NCI-H1048 (cell line): ENCODE measurements at places on chromosomes 16 and 17.

GRCh38 chr17:77489893-77490255 lies 349.1 kb downstream of the SEC14L1 start:
- no peak for DNase-seq

DNA sequence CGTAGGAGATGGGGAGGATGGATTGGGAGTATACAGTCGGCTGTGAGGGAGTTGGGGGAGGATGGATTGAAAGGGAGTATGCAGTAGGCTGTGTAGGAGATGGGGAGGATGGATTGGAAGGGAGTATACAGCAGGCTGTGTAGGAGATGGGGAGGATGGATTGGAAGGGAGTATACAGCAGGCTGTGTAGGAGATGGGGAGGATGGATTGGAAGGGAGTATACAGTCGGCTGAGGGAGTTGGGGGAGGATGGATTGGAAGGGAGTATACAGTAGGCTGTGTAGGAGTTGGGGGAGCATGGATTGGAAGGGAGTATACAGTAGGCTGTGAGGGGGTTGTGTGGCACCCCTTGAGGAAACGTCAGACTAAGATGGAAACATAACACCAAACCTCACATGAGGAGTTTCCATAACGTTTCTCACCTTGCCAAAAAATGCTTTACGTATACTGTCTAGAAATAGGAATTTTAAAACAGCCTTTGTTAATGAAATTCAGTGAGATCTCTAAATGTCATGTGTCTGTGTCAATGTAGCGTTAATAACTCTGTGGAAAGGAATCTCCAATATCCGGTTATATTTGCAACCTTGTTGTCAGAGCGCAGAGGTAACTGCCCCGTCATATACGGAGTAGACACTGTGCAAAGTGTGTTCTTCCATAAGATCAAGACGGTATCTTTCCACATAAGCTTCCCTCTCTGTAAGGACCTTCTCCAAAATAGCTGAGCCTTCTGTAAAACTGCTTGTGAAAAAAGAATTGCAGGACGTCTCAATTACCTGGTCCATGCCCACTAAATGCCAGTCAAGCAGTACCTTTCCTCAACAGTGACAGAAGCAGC lies 6.3 kb upstream of the VPS53 start:
- DNase-seq, result no peak

- DNase-seq, result no peak
Measured at GRCh38 chr17:45973099-45973780, 25.8 kb upstream of the STH start.

DNA sequence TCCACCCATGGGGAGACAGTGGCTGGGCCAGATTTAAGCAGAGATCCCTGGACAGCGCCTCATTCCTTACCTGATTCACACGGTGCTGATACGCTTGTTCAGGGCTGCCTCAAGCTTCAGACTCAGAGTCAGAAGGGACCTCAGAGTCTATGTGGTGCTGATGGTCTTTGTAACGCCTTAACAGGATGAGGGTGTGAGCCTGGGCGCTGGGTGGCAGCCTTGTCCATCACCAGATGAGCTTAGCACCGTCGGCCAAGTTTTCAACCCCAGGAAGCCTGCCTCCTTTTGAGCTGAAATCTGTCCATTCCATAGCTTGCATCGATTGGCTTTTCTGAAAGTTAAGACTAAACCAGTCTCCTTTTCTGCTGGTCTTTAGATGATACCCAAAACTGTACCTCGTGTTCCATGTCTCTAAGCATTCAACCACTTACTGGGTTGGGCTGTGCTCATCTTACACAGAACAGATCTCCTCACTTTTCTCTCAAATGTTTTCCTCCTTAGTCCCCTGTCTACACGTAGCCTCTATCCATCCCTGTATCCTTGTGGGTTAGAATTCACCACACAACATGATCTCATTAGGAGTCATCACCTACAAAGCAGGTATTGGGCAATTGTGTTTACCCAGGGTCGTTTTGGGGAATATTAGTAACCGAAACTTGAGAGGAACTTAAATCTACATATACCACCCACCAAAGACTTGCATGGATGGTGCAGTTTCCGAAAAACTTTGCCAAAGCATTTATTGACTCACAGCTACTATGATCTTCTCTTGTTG lies 573.4 kb downstream of the CDH13 start:
- no peak for DNase-seq

GRCh38 chr17:82212331-82213250 lies at the start of gene CCDC57:
Gene CCDC57, minus strand, starts transcription at chr17:82212842. Its CDS starts 10,898 bp downstream, at chr17:82201944.
- peak; percentile 23 for DNase-seq

DNA sequence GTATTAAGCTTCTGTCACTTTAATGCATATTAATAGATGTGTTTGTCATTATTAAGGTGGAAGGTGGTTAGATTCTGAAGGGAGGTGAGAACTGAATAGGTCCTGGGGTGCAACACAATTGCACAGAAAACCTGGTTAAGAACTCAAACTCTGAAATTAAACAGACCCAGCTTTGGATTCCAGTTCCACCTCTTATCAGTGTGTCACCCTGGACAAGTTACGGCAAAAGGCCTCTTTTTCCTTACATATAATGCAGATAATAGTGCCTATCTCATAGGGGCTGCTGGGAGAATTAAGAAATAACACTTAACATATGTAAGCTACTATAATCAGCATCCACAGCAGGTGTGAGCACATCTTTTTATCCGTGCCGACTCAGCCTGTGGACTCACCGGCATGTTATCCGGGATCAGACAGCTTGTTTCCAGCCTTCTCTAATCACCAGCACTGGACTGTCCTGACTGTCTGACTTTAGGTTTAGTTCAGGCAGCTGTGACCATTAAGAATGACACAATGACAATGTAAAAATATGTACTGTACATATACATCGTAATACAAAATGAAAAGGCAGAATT lies 31.4 kb downstream of the TEX2 start:
- DNase-seq, result no peak

- DNase-seq, result no peak
Measured at GRCh38 chr16:28105954-28106353, 42.4 kb upstream of the GSG1L start.

GRCh38 chr16:47477679-47478078 lies 16.5 kb downstream of the PHKB start:
- no peak for DNase-seq

DNA sequence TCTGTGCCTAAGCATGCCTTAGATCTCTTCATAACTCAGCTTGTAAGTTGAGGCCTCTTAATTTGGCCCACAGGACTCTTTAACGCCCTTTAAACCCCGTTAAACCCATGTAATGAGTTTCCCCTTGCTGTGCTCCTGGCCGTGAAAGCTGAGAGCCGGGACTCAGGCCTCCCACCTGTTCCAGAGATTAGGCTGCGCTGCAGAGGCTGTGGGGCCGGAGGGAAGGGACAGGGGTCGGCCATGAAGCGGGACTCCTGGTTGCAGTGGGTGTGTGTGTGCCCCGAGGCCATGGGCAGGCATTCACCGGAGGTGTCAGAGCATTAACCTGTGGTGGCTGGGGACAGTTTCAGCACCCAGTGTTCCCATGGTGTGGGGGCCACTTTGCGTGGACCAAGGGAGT lies 150.8 kb upstream of the IRX3 start:
- DNase-seq, result no peak

DNA sequence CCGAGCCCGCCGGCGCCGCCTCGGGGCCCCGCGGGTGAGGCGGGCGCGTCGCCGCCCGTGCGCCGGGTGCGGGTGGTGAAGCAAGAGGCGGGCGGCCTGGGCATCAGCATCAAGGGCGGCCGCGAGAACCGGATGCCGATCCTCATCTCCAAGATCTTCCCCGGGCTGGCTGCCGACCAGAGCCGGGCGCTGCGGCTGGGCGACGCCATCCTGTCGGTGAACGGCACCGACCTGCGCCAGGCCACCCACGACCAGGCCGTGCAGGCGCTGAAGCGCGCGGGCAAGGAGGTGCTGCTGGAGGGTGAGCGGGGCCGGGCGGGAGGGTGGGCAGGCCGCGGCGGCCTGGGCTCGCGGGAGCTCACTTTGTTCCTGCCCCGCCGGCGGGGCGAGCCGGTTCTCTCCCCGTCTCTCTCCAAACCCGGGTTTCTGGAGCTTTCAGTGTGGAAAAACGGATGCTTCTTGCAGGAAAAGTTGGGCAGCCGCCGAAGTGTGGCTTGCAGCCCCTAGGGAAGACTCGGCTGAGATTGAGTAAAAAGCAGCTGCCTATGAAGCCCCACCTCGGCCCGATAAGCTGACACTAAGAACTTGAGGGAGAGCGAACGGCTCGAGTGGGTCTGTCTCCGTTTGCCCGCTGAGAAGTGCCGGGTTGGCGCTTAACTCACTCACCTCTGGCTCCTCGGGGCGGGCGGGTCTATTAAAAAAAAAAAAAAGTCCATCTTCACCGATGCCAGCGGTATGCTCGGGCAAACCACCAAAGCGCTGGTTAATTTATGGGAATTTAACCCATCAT lies 677 bp downstream of the SNTB2 start:
- peak; percentile 0 for DNase-seq

DNA sequence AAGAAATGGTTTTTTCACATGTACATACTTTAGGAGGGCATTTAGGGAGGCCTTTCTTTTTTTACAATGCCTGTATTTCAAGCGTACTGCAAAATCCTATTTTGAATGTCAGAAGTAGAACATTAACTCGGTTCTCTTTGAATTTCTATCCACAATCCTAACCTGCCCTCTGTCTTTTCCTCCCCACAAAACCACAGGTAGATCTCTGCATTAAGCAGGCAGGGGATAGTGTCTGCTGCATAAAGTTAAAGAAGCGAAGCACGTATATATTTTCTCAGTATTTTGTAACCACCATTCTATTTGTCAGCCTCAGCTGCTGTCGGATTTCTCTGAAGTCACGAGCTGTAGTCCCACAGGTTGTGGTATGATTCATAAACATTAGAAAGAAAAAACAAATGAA lies 137.5 kb downstream of the SHISA6 start:
- DNase-seq, result no peak

DNA sequence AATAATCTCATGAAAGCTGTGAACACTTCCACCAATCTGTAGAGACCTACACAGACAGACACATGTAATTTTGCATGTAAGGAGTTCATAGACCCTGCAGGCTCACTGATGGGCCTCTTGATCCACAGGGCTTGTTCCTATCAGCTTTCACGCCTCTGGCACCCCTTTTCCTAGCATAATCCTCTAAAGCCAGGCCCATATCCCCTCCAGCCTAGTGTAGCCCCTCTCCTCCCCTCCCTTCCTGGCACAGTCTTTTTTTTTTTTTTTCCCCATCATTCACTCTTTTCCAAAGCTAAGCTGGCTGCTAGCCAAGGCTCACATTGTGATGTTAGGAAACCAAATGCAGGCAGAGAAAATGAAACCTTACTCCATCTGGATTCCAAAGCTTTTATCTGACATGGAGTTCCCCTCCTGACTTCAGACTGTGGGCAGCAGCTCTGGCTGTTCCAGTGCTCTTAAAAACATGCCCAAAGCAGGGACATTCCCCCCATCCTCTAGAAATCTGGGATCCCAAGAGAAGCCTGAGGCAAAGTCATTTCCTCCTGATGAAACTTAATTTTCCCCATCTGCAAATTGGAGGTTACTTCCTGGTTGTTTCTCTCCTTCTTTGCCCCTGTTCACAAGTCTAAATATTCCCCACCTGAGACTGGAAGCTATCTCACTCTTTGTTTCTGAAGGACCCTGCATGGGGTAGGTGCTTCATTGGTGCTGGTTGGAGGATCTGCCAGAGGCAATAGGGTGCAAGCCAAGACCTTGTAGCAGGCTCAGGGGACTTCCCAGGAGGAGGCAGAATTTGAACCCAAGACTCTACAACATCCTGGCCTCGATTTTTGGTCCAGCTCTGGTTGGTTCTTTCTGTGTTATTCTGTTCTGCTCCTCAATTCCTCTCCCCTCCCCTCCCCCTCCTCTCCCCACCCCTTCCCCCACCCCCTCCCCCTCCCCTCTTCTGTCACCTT lies 9.9 kb upstream of the CCL5 start:
- no peak for DNase-seq

DNA sequence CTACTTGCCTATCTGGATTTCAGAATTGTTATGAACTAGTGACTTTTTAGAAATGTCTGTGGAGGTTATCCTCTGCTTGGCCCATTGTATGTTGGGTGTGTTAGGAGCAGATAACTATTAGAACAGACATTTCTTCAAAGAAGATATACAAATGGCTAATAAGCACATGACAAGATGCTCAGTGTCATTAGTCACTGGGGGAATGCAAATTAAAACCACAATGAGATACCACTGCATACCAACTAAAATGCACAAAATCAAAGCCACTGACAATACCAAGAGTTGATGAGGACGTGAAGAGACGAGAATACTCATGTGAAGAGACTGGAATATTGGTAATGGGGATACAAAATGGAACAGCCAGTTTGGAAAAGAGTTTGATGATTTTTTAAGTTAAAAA lies 39.2 kb downstream of the CEP112 start:
- DNase-seq, result no peak

DNA sequence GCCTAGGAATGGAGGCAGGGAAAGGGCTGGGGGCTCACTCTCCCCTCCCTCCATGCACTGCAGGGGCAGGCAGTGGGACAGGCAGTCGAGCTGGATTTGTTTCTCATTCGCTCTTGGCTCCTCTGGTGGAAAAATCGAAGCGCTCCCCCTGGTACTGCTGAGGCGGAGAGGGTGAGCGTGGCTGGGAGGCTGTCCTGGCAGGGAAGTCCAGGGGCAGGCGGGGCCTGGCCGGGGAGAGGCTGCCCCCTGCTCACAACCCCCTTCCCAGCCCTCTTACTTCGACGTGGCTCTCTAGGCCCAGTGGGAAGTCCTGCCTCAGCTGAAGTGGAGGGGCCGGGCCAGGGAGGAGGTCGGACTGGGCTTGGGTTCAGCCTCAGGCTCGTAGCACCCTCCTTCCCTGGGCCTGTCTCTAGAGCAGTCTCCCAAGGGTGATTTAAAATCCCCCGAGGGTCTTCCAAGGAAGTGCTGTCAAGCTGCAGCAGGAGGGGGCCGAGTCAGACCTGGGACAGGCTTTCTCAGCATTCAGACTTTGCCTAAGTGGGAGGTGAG lies 16.5 kb upstream of the TMEM92 start:
- no peak for DNase-seq

DNA sequence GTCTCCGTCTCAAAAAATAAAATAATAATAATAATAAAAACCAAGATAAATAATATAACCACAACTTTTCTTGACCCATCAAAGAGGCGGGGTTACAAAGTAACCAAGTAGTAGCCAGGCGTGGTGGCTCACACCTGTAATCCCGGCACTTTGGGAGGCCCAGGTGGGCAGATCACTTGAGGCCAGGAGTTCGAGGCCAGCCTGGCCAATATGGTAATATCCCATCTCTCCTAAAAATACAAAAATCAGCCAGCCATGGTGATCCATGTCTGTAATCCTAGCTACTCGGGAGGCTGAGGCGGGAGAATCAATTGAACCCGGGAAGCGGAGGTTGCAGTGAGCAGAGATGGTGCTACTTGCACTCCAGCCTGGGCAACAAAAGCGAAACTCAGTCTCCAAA lies 45.3 kb downstream of the ADCY9 start:
- no peak for DNase-seq
